Fibroblast of skin of back (primary cell): ENCODE measurements at places on chromosomes 6 and 20.
A peak's percentile ranks its signal among the peaks of the same experiment; 100 is the strongest.

- no peak for DNase-seq
Measured at GRCh38 chr6:108781419-108782100, 66.7 kb upstream of the ARMC2 start.

DNA sequence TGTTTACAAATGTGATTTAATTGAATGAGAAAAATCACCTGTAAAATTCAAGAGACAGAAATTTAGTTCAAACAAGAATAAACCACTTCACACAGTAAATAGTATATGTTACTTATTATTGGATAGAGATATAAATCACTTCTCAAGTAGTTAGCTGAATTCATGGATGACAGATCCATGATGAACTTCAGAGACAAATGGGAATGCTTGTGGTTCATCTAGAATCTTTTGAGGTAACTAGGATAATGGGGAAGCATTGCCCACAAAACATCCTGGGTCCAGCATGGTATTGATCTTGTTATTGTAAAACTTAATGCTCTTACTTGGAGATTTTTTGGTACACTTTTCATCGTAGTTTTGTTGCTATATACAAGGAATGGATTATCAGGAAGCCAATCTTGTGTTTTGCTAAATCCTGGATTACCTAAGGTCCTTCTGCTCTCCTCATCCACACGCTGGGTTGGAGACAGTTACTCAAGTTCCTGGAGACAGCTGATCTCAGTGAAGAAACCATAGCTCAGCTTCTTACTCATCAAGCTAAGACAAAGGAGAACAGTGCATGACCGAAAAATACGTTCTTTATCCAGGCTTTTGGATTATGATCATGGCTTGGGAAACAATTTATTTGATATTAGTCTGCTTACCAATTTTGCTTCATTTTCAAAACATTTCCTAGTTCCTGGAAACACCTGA, 142.5 kb upstream of the PREP start:
- peak; percentile 15 for DNase-seq

DNA sequence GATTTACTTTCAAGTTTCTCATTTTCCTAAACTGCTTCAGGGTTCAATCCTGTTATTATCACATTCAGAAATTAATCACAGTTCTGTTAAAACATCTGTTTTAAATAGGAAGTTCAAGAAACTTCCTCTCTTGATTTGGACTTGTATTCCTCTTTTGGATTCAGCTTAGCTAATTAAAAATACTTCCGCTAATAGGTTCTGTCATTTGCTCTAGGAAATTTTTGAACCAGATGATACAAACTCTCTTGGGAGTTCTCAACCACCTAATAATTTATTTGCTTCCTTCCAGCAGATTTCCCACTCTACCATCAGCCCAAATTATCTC, 15.9 kb upstream of the TMEM30A start:
- no peak for DNase-seq

GRCh38 chr6:90758741-90759140, 171.9 kb upstream of the MAP3K7 start:
- DNase-seq, result no peak

GRCh38 chr6:54980511-54981275, 134.1 kb downstream of the FAM83B start:
- DNase-seq, result no peak

DNA sequence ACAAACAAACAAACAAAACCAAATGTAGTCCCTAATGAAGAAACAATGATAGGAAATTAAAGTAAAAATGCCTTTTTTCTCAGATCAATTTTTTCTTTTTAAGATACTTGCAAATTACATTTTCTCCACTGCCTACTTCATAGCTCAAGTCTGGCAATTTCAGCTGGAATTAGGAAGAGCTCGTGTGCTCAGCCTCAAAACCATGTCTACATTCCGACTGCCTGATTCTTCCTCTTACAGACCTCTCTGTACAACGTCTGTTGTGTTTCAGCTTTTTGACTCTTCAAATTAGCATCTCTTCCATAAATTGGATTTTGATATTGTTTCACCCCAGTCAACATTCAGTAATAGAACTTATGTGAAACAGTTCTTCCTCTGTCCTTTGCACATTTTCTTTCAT, 9.3 kb upstream of the EDN1 start:
- peak; percentile 56 for DNase-seq

DNA sequence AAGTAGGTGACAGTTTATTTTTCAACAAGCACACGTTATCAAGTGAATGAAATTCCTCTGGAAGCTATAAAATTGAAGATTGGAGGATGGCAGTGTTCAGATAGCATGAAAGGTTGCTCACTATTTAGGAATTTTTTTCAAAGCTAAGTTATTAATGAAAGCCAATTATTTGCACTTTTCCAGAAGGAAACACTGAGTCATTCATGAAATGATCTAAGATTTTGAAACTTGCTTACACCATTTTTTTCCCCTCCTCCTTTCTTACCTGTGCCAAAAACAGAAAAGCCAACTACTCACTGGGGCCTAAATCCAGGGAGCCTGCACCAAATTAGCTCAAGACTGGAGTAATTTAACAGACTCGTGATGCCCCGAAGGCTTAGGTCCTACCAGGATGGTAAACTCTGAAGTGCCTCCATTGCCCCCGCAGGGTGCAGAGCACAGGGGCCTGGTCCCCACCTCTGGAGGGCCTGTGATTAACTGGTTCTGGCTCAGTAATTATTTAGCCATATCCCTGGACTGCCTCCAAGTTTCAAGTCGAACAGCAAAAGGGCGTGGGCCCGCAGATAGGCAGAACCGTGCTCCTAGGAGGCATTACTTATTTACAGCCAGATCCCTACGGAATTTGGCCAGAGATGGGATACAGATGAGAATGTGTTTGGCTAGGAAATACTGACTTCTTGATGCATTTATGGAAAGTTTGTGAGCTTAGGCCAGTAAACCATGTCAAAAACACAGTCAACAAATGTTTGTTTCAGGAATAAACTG, 28.0 kb upstream of the ZNF217 start:
- DNase-seq, result peak; percentile 67

DNA sequence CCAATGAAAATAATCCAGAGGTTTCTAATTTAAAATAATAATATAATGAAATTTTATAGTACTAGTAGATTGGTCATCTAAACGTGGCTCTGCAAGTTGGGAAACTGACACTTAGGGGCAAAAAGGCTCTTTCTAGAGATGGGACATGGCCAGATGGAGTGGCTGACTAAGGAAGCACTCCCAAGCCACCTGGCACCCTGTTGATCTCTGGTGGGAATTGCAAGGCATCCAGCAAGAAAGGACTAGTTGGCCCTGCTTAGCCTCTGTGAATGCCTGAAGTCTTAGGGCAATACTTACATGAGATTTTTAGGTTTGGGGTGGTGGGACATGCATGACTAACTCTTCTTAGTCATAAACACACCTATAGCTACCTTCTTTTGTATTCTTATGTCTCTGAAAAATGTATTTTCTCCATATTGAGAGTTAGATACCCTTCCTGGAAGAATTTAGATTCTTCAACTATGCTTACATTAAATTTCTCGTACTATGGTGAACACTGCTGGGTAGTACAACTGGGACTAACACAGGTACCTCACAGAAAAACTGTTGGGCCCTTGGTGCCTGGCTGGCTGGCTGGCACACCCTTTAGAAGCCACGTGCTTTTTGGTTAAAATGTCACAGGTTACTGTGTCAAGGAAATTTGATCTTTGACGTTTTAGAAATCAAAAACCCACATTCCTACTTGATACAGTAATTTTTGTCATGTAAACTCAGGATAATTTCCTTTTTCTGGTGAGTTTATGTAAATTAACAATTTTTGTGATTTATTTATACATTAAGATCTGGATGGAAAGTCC, 25.0 kb upstream of the SH3BGRL2 start:
- DNase-seq, result no peak

- no peak for DNase-seq
Measured at GRCh38 chr20:49368596-49368995, 90.7 kb upstream of the ZNFX1 start.

GRCh38 chr6:44361947-44362346, 19.5 kb downstream of the SPATS1 start:
- no peak for DNase-seq

GRCh38 chr20:1184638-1185315, at the start of gene TMEM74B:
TSS of gene TMEM74B (minus strand) at chr20:1184981. CDS start at chr20:1183801, 1,180 bp downstream.
- no peak for DNase-seq

- DNase-seq, result no peak
Measured at GRCh38 chr6:37807656-37808055, 11.9 kb upstream of the ZFAND3 start.

GRCh38 chr20:370151-370600, 10.4 kb upstream of the TRIB3 start:
- DNase-seq, result no peak

- peak; percentile 99 for DNase-seq
Measured at GRCh38 chr6:85360794-85361642, 88.9 kb upstream of the NT5E start.

GRCh38 chr6:43575105-43575771, 600 bp downstream of the XPO5 start:
- peak; percentile 20 for DNase-seq
